ENCODE measurements at places on chromosomes 16 and 17. TPM values are rescaled to one million over a fixed set of nuclear protein-coding genes. Genes with fewer than 3 reads are reported as not detected.

Gene OR3A3
- not detected for total RNA-seq

Gene ITGB3
- total RNA-seq = not detected

GRCh38 chr17:28812748-28813377 is 29.7 kb downstream of the FAM222B start:
- DNase-seq = no peak

- no peak for DNase-seq
Measured at GRCh38 chr17:19255279-19255678, 18.1 kb downstream of the EPN2 start.

- DNase-seq = no peak
Measured at GRCh38 chr17:42560246-42560645, 1.7 kb upstream of the COASY start.

- DNase-seq = no peak
Measured at GRCh38 chr17:16880843-16881230, 91.1 kb downstream of the TNFRSF13B start.

DNA sequence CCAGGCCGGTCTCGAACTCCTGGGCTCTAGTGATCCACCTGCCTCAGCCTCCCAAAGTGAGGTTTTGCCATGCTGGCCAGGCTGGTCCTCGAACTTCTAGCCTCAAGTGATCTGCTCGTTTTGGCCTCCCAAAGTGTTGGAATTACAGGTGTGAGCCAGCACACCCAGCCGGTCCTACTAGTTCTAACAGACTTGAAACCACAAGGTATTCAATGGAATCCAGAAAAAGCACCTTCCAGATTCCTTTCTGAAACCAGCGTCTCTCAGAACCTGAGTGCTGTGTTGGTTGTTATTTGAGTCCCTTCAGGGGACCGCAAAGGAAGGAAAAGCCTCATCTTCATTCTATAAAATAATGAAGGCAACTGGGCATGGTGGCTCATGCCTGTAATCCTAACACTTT is 4.1 kb downstream of the KRABD2 start:
- DNase-seq = no peak

- no peak for DNase-seq
Measured at GRCh38 chr17:82376042-82376730, 4.6 kb downstream of the UTS2R start.

- DNase-seq = no peak
Measured at GRCh38 chr17:62566996-62567578, 60.4 kb upstream of the MRC2 start.

GRCh38 chr16:73172241-73172972 is 124.5 kb upstream of the ZFHX3 start:
- DNase-seq = no peak

DNA sequence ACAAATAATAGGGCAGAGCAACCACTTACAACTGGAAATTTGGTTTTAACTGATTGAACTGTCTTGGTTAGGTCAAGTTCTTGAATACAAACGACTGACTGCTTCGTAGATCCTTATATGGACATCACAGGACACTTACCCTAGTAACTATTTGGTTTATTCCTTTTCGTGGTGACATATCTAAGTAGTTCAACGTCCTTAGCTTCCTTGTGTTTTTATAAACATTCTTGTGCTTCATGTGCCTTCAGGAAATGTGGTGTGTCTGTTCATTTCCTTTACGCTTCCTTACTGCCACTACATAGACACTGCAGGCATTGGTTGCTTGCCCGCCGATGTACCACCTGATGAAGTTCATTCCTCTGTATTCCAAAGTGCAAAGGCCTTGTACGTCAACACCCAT is 59.3 kb downstream of the USP10 start:
- DNase-seq = no peak

GRCh38 chr16:28010671-28011070 is 52.8 kb downstream of the GSG1L start:
- DNase-seq = no peak

GRCh38 chr17:30191072-30191471 is 44.4 kb downstream of the SLC6A4 start:
- DNase-seq = no peak

- DNase-seq = no peak
Measured at GRCh38 chr16:21654881-21655280, 2.5 kb upstream of the IGSF6 start.
